ENCODE measurements at places on chromosomes 16 and 17.

DNA sequence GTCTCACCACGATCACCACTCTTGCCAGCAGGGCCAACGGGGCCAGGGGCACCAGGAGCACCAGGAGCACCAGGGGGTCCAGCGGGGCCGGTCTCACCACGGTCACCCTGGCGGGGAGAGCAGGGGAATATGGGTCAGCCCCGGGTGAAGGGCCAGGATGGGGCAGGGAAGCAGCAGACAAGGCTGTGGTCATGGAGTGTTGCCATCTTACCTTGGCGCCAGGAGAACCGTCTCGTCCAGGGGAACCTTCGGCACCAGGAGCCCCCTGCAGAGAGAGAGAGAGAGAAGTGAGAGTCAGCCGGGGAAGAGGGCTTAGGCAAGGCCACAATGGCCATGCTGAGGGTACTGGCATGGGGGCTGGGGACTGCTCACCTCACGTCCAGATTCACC, 12.9 kb downstream of the COL1A1 start:
- no peak for DNase-seq

DNA sequence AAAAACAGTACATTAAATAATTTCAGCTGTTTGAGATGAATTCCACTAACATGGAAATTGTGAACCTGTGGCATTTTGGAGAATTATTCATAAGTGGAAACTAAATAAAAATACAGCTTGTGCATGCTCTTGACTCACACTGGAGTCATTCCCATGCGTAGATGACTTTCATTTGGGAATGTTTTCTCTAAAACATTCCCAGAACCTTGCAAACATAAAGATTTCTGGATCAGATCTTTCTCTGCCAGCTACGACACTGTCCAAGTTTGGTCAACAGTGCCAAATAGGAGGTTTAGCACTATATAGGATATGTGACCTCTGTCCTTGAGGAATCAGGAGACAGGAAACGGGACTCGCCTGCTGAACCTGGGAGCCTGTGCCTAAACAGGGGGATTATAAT, 400.9 kb downstream of the SLC39A11 start:
- DNase-seq: no peak

GRCh38 chr17:40338058-40338457, 26.5 kb downstream of the GJD3 start:
- no peak for DNase-seq

- DNase-seq: no peak
Measured at GRCh38 chr16:25855063-25855462, 163.3 kb downstream of the HS3ST4 start.

DNA sequence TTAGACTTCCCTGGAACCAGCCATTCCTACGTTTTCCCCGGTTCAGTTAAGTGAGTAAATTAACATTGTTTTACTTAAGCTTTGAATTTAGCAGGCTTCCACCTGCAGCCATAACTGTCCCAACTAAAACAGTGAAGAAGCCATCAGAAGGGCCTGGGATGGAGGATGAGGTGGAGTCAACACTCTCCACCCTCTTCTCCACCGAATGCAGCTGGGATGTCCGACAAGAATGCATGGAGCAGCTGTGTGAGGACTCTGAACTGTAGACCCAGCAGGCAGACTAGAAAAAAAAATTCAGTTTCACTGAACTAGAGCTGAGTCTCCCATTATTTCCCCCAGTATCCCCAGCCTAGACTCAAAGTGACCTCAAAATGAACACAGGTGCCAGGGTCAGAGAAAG, 114.8 kb downstream of the C16orf95 start:
- DNase-seq: no peak
